NCI-H2081 treated with DMSO at 0.1 percent for 48 hours (cell line): ENCODE measurements at places on chromosomes 3 and 15.

DNA sequence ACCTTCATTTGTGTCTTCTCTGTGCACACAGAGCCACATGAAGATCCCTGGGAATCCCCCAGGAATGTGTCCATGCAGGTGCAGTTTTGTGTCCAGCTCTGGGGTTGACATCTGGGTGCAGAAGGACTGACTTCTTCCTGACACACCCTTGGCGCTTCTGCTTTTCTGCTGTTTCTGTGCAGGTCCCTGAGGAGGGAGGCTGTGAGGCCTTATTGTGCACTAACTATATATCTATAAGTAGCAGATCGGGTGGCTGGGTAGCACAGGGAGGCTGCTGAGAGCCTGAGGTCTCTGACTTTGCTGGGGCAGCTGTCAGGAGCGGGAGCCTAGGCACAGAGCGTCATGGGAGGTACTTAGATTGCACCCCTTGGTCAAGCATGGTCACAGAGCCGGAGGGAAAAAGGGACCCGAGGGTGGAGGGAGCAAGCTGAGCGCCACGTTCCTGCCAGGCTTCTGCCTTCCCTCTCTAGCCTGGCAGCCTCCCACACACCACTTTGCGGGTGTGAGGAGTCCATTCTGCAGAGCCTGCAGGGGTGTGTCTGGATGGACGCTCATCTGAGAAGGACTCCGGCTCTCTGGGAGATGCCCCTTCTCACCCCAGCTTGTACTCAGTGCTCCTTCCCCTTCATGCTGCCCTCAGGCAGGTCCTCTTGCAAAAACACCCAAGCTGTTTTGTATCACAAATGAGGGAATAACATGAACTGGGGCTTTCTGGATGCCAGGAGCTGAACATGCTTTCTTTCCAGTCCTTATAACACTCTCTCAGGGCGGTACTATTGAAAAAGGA is 23.9 kb downstream of the CCDC33 start:
- DNase-seq: no peak

GRCh38 chr15:100247228-100248225 is 94.2 kb downstream of the ADAMTS17 start:
- DNase-seq: no peak

DNA sequence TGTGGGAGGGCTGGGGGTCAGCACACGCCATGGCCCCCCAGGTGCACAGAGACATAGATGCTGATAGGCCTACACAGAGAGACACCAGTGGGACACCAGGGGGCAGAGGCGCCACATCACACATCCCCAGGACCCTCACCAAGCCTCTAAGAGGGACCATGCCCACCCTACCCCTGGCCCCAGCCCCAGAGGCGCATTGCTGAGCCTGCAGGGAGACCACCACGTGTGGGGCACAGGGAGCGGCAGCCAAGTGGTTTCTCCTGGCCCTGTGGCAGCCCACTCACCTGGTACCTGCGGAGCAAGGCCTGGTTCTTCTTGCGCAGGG is 1.2 kb downstream of the CCDC9B start:
- DNase-seq: no peak

DNA sequence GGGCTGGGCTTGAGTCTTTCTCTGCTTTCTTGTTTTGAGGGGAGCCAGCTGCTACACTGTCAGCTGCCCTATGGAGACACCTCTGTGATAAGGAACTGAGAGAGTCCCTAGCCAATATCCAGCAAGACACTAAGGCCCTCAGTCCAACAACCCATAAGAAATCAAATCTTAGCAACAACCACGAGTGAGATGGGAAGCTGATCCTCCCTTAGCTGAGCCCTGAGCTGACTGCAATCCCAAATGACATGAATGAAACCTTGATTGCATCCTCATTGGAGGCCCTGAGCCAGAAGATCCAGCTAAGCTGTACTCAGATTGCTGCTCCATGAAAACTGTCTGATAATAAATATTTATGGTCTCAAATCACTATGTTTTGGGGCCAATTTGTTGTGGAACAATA is 302.1 kb upstream of the MME start:
- DNase-seq: no peak

GRCh38 chr3:149145974-149146373 is 16.5 kb downstream of the HPS3 start:
- DNase-seq: no peak

DNA sequence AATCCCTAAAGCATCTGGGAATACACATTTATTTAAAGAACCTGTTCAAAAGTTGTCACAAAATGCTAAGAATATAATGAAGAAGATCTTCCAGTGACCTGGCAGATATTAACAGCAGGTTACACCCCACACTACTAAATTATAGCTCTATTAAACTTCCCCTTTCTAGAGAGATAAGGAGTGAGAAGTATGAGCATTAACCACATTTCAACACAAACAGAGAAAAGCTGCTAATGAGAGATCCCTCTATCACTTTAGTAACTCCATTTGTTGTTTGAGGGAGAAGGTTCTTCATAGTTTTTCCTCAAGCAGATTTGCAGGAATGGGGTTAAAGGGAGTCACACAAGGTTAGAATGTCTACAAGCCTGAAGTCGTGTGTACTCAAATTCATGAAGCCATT is 3.6 kb downstream of the COL8A1 start:
- no peak for DNase-seq

- DNase-seq: no peak
Measured at GRCh38 chr15:66285533-66286280, 7.7 kb upstream of the DIS3L start.

GRCh38 chr3:44942202-44942921 is 33.6 kb downstream of the ZDHHC3 start:
- no peak for DNase-seq

DNA sequence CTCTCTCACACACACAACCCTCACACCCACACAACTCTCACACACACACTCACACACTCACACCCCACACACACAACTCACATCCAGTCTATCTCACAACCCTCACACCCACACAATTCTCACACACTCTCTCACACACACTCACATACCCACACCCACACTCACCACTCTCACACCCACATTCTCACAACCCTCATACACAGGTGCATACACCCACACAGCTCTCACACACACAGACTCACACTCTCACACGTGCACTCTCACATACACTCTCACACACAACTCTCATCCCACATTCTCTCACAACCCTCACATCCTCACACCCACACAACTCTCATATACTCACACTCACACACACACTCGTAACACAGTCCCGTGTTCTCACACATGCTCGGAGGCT is 134.4 kb downstream of the FBLN2 start:
- no peak for DNase-seq

DNA sequence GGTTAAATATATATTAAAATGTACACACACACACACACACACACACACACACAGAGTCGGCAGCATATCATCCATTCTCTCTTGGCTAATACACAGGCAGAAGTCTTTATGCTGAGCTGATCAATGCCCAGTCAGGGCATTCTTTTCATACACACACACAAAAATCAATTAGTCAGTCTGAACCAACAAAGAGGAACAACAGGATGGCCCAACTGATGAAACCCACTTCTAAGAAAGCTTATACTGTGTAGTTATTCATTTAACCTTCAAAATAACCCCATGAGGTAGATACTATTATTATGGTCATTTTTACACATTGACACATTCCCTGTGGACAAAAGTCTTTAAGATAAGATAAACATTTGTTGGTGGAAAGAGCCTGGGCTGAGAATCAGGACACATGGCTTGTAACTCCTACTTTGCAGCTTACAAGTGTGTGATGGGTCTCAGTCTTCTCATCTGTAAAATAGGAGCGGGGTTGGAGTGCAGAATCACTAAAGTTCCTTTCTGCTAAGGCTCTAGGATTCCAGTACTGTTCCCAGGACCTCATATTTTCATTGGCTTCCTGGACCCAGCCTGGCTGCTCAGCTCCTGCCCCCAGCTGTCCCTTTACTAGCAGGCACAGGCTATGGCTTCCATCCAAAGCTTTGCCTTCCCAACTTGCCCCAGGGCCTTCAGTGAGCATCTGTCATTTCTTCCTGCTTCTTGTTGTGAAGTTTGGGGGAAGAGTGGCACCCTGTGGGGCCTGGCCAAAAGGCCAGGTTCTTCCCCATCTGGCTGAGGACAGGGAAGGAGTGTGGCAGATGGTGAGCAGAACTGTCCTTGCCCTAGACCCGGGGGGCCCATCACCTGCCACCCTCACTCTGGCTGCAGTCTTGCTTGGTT is 27.2 kb upstream of the GLCE start:
- DNase-seq: no peak
